ENCODE measurements at places on chromosomes 7 and 10.

DNA sequence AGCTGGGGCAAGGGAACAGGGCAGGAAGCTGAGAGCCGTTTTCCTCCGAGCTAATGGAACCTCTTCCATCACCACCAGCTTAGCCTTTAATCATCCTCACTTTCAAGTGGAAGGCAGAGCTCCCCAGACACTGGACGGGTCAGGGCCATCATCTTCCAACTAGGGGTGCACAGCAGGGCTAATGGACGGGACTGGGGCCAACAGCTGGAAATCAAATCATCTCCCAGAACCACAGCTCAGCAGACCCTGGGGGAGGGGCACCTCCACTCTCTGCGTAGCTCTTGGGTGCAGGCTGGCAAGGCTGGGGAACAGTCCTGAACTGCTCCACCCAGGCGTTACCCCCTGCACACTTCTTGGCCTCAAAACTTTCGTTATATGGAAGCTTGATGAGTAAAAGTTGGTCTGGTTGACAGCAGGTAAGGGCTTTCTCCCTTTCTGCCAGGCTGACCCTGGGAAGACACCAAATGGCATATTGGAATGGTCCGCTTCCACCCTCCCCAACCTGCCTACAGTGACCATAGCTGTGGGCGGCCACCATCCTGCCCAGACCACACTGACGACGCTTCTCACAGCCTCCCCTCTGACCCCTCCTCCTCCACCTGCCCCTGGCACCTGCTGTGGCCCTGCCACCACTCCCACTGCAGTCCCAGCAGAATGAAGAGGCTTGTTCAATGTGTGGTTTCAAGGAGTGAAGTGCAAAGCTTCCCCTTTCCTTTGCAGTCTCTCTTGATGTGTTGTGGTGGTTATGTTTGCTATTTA lies 51.7 kb upstream of the RET start:
- DNase-seq, result no peak

DNA sequence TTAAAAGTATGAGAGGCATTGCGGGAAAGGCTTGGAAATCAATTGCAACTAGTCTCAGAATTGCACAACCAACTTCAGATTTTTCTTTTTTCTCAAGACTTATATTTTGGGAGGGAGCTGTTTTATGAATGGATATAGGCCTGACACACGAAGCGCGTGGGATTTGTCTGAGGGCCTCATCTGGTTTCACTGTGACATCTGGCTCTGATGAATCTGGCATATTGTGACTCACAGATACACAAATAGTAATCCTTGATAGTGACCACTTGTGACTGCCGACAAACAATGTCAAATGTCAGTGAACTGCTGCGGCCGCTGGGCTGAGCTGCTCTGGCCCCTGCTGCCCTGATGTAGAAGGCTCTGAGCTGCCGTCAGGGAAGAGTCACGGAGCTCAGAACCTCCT lies 655.1 kb downstream of the INHBA start:
- DNase-seq, result no peak

GRCh38 chr7:38141187-38141586 lies 36.9 kb upstream of the STARD3NL start:
- no peak for DNase-seq

DNA sequence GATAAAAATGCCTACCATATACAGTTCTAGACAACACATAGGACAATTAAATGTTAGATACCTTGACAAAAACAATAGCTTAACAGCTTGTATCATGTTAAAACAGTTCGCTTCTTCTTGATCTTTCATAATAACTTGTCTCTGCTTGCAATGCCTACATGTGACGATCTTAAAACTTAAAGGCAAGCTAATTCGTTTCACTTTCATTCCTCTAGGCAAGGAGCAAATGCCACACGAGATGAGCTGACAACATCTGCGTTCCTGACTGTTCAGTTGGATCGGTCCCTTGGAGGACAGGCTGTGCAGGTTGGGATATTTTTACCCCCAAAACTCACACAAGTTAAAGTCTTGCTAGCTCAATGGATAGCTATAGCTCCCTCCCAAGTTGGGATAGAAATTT lies 51.6 kb upstream of the ARL4A start:
- no peak for DNase-seq

GRCh38 chr7:98278408-98278807 lies 3.1 kb upstream of the BRI3 start:
- no peak for DNase-seq

GRCh38 chr10:1085258-1085657 lies 29.1 kb downstream of the WDR37 start:
- DNase-seq, result no peak

DNA sequence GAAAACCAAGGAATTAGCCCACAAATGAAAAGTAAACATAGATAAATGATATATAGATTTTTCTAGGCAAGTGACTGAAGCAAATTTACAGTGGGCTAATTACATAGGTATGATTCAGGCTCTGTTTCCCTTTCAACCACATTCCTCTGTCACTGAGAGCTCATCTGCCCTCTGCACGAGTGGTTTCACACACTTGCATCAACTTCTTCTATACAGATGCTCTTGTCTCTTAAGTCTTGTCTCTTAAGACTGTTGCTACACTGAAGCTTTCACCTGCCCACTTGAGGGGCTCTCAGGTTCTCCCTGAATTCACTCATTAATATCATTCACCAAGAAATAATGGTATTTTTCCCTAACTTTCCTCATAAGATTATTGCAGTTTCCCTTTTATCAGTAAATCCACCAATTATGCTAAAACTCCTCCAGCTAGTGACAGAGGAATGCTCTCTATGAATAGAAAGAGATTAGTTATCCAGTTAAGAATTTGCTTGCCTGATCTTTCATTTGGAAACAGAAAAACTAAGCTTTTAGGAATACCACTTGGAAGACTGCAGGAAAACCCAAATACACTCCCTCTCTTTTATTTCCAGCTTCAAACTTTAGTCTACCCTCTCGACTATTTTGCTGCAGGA lies 95.7 kb downstream of the ELAPOR2 start:
- no peak for DNase-seq

- no peak for DNase-seq
Measured at GRCh38 chr7:144090667-144091066, 4.6 kb downstream of the OR2A12 start.

GRCh38 chr10:48767373-48768143 lies 82.9 kb downstream of the WDFY4 start:
- no peak for DNase-seq

DNA sequence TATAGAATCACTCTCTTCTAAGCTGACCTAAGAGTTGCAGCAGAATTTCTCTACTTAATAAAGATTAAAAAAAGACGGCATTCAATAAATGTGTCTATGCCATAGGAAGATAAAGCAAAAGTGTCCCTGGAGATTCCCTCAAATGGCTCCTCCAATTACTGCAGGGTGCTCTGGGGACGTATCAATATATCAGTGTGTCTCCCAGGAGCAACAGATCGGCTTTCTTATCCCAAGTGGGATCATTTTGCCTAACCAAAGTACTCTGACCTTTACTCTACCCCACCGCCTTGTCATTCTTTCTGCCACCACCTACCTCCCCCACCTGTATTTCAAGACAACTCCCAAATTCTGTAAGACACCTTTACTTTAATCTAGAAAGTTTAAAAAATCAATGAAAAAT lies 202.0 kb upstream of the SEMA3C start:
- DNase-seq, result no peak

DNA sequence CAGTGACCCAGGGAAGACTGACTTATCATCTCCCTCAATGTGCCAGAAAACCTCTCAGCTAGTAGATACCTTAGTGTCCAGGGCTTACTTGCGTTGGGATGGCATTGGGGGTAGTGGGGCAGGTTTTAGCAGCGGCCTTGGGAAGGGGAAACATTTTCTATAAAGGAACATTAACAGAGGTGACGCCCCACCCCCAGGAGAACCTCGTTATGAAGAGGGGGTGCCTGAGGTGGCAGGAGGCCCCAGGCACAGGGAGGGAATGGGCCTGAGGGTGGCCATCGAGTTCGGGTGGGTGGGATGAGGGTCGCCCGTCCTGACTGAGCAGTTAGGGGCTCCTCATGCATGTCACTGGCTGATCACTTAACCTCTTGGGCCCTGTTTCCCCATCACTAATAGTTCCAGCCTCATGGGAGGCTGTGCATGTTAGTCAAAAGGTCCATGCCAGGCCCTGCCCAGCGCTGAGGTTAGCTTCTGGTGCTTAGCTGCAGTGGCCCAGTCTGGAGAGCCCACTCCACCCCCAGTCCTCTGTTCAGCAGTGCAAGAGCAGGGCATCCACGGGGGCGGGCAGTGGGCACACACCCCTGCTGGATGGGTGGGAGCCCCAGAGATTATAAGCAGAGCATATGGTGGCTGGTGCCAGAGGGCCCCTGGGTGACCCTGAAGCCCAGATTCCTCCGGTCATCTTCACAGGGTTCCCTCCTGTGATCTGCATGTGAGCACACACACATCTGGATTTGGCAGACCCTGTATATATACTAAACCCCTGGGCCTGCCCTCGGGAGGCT lies 27.0 kb downstream of the UNC5B start:
- DNase-seq, result no peak

DNA sequence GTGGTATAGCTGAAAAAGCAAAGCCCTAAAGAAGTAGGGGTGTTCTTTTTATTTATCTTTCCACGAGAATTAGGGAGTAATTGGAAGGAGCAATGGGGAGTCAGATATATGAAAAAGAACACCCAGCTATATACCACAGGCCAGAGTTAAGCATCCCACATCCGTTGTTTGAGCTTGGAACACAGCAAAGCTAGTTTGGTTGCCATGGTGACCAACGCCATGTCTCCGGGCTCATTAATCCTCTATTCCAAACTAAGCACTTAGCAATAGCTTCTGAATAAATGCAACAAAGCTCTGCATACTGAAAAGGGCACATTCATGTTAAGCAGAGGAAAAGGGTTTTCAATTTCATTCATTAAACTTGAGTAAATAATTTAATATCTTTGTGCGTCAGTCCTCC lies 23.5 kb downstream of the ASB4 start:
- no peak for DNase-seq

DNA sequence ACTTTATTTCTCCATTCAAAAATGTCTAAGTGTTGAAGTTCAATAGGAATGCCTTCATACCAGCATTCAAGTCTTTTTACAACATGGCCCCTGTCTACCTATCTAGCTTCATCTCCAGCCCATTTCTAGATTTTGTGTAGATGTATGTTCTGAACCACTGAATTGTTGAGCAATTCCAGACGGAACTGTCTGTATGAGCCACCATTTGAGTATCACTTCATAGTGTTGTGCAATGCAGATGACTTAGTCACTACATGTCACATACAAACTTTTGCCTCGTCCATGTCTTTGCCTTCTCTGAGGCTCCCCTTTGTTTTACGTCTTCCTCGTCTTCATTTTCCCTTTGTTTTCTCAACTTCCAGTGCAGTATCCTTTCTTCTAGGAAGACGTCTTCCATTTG lies 118.1 kb downstream of the INHBA start:
- DNase-seq, result no peak

DNA sequence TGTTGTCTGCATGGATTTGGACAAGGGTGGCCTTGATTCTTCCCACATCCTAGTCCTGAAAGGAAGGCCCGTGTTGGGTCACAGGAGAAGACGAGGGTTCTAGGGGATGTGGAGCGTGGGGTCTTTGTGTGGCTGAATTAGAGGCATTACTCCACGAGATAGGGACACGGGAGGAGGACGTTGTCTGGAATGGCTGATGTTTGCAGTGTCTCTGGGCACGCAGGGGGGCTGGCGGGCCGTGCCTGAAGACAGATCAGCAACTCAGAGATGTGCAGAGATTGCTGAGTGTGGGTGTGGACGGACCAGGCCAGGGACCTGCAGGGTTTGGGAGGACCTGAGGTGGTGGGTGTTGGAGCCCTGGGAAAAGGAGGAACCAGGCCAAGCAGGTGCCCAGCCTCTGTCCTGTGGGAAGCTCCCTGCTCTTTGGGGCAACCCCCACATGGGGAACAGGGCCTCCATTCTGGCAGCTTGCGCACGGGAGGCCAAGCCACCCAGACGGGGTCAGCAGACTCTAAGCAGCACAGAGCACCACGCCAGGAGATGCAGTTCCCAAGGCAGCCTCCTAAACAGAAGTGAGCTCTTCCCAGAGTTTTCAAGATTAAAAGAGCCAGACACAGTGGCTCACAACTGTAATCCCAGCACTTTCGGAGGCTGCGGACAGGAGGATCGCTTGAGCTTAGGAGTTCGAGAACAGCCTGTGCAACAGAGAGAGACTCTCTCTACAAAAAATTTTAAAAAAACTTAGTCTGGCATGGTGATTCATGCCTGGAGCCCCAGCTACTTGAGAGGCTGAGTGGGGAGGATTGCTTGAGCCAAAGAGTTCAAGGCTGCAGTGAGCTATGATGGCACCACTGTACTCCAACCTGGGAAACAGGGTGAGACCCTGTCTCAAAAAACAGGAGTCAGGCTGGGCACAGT lies 71.0 kb upstream of the GTF2I start:
- no peak for DNase-seq

- DNase-seq, result no peak
Measured at GRCh38 chr7:82091126-82091684, 321.4 kb upstream of the HGF start.

DNA sequence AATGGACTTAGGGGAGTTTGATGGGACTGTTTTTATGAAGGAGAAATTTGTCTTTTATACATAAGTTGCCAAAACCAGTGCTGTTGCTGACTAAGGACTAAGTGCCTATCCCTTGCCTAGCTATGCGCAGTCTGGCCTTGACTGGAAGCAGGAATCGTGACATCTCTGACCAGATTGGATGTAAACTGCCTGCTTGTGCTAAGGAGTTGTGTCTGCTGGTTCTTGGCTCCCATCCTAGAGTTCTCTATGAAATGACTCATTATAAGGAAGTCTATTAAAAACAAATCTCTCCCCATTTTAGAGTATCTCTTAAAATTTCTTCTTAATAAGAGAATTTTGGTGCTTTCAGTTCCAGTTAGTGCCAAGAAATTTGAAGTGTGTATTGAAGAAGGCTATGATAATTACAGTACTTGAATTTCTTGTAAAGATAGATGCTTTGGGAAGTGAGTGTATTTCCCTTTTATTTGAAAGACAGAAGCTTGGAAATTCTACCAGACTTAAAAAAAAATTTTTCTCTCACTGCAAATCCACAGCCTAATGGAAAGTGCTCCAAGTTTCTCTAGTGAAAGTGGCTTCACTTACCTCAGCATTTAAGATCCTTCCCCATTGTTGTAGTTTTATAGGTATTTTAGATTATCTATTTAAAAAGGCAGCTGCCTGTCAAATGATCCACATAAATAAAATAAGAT lies 77.6 kb downstream of the BICC1 start:
- no peak for DNase-seq

- no peak for DNase-seq
Measured at GRCh38 chr7:157211690-157212089, 73.0 kb downstream of the UBE3C start.

- DNase-seq, result no peak
Measured at GRCh38 chr10:70260734-70261133, 23.1 kb downstream of the NPFFR1 start.

Data from CD4-positive, alpha-beta T cell treated with Interferon gamma for 1 hour (primary cell).